ENCODE measurements at places on chromosomes 13 and 19.
A peak's percentile ranks its signal among the peaks of the same experiment; 100 is the strongest.

GRCh38 chr19:40312533-40312932 lies 27.4 kb upstream of the AKT2 start:
- DNase-seq: no peak

GRCh38 chr13:30806784-30807183 lies 71.4 kb downstream of the ALOX5AP start:
- no peak for DNase-seq

DNA sequence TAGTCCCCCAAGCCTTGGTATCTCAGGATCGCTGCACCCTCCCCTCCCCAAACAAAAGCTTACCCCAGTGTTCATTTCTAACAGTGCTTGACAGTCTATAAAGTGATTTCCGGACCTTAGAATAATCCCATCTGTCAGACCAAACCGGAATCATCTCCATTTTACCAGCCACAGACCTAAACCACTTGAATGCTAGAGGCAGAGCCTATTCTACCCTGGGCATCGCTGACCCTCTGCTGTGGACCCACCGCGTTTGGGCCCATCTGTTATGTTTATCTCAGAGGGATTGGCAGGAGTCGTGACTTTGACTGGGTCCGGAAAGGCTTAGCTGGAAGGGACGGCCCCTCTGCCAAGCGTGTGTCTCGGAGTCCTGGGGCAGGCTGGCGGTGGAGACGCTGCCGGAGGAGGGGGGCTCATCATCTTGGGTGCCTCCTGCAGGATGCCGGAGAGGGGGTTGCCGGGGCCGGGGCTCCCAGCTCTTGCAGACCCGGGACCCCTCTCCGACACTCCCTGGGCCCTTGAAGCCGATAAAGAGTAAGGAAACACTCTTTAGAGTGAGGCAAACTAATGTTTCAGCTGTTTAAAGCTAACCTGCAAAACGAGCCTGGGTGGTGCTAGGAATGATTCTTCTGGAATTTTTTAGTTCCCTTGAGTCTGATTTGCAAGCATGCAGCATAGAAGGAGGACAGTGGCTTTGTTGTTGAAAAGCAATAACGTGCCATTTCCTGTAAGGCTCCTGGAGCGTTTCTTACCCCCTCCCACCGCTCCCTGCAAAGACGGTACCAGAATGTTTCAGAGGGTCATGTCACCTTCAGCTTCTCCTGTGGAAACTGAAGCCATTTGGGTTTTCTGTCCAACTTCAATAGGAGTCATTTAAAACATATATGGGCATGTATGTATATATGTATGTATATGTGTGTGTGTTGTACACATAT lies 1.3 kb downstream of the SLC25A42 start:
- peak; percentile 62 for DNase-seq

GRCh38 chr13:94596575-94596971 lies 621 bp upstream of the TGDS start:
- DNase-seq: no peak

DNA sequence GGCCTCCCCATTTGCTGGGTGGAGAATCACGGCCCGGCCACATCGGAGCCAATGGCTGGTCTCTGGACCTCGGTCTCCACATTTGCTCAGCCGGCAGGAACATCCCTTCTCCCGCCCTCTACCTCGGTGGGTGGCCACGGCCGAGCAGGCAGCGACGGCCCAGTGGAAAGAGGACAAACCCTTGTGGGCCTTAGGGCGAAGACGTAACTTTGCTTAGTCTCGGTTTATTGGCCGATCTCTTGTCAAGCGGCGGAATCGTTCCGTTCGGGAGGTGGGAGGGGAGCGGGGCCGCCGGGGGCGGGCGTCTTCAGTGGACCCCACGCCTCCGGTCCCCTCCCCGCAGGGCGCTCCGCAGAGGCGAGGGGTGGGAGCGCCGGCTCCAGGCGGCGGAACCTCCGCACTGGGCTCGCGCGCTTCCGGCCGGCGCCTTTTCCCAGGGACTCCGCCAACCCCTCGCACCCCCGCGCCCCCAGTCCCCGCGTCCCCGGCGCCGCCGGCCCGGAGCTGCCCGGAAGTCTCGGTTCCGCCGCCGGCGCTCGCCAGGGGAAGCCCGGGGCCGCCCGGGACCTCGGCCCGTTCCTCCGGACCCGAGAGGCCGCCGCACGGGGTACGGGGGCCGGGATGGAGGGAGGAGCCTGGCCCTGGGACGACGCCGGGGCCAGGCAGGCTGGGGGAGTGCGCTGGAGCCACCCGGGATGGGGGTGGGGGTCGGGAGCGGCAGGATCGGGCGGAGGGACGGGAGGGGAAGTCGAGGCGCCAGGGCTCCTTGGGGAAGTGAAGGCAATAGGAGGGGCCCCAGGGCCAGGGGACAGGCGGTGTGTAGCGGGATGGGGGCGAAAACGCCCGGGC lies at the start of gene ZNF580:
Gene ZNF580 (plus strand): TSS at position 426 of the 849 bp plus-strand sequence. CDS start 1,507 bp downstream, outside the sequence.
- no peak for DNase-seq

GRCh38 chr13:108947551-108948030 lies 318.2 kb downstream of the MYO16 start:
- DNase-seq: no peak

DNA sequence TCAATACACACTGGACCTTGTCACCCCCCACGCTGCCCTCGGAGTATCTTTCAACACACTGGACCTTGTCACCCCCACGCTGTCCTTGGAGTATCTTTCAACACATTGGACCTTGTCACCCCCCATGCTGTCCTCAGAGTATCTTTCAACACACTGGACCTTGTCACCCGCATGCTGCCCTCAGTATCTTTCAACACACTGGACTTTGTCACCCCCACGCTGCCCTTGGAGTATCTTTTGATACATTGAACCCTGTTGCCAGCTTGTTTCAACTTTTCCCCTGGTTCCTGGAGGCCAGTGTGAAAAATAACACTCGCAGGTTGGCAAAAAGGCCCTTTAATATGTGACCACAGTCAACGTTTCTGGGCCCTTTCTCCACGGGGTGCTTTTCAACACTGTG lies 247.8 kb downstream of the TEX29 start:
- DNase-seq: no peak

- DNase-seq: no peak
Observed at GRCh38 chr13:44365008-44365407, 8.6 kb upstream of the SERP2 start.

GRCh38 chr13:35927567-35928021 lies 203.6 kb downstream of the DCLK1 start:
- no peak for DNase-seq

GRCh38 chr13:45949161-45949560 lies 97.6 kb upstream of the SIAH3 start:
- no peak for DNase-seq

GRCh38 chr19:6358003-6358402 lies 3.3 kb upstream of the CLPP start:
- no peak for DNase-seq

GRCh38 chr19:5345895-5346386 lies 5.3 kb upstream of the PTPRS start:
- DNase-seq: no peak

- DNase-seq: no peak
Observed at GRCh38 chr19:16586991-16587832, 15.0 kb upstream of the SLC35E1 start.

DNA sequence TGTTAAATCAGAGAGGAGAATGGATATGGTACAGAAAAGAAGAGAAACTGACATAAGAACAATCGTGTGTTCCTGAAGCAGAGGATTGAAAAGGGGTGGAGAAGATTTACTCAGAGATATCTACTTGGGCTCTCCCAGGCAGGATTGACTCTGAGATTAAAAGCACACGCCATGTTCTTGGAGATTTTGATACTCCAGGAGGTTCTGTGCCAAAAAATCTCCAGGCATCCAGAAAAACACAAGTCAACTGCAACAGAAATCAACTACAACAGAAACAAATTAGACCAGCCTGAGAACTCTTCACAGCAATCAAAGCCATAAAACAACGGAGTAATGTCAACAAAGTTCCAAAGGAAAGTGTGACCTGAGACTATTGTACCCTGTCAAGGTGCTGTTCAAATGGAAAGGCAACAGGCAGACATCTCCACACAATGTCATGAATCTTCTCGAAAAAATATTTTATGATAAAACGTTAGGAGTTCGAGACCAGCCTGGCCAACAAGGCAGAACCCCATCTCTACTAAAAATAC lies 104.2 kb downstream of the UBL3 start:
- no peak for DNase-seq

- no peak for DNase-seq
Observed at GRCh38 chr13:91135968-91136367, 211.5 kb upstream of the MIR17HG start.

DNA sequence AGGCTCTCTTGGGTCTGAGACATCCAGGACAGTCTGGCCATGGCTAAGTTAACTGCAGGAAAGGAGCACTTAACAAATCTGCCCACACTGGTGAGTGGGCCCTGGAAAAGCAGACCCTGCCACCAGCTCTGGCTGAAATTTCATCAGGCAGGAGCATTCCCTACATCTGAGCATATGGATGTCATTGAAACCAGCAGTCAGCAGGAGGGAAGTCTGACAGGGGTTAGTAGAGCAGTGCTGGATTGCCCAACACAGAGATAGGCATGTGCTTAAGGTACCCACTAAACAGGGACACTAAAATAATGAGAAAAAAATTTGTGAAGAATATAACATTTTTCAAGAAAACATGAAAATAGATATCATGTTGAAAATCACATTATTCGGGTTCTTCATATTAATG lies 13.6 kb upstream of the ACOD1 start:
- DNase-seq: no peak

GRCh38 chr19:14450168-14450874 lies 17.2 kb downstream of the PKN1 start:
- DNase-seq: no peak

GRCh38 chr13:93552596-93552995 lies 326.0 kb downstream of the GPC6 start:
- peak; percentile 71 for DNase-seq

GRCh38 chr13:80009760-80010159 lies 331.2 kb downstream of the SPRY2 start:
- no peak for DNase-seq

DNA sequence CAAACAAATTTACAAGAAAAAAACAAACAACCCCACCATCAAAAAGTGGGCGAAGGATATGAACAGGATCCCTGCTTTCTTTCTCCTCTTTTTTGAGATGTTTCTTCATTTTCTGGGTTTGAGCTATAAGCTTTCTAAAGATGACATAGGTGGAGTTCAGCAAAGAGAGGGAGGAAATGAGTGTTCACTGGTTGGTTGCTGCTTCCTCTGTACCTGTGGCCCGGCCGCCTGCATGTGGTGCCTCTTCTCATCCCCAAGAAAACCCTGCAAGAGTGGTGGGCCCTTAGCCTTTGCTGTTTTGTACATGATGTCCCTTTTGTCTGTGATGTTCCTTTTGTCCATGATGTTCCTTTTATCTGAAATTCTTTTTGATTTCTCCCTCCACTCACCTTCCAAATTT lies 178.4 kb upstream of the SERP2 start:
- DNase-seq: no peak

- no peak for DNase-seq
Observed at GRCh38 chr13:44906713-44907112, 82.6 kb downstream of the NUFIP1 start.

GRCh38 chr19:28971049-28971448 lies 241.9 kb downstream of the UQCRFS1 start:
- DNase-seq: no peak

DNA sequence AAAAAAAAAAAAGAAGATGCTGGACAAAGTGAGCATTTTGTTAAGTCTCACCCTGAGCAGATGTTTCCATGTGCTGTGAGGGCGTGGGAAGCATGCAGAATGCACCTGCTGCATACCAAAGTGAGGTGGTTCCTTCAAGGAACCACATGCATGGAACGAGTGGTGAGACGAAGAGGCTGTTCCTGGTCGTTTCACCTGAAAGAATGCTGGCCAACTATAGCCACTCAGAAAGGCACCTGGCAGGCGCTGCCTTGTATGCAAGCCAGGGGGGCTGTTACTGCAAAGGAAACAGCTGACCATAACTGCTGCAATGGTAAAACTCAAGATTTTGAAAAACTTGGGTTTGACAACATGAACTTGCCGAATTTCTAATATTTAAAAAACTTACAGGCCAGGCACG lies 14.7 kb downstream of the MIER2 start:
- no peak for DNase-seq

DNA sequence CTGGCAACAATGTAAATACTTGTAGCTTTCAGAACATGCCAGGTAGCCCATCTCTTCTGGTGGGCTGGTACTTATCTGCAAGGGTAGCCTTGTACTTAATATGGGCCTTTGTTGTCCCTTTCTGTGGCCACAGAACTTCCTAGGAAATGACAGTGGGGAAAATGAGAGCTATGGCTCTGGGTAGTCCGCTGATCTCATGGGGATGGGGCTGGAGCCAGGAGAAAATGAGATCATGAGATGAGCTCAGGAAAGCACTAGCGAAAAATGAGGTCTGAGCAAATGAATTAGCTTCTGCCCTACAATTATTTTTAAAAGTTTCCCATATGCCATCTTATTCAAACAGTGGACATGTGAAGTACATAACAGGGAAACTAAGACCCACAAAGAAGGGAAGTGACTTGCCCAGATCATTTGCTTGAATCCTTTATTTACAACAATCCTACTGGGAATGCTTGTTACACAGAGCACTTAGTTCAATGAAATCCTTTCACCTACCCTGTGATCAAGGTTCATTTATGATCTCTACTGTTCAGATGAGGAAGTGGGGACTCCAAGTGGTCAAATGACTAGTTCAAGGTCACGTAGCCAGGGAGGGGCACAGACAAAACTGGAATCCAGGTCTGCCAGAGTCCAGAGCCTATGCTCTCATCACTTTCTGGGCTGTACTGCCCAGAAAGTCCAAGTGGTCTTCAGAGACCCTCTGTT lies 87.1 kb downstream of the PTPRS start:
- DNase-seq: no peak

GRCh38 chr19:39515551-39516191 lies 732 bp downstream of the SELENOV start:
- DNase-seq: no peak

DNA sequence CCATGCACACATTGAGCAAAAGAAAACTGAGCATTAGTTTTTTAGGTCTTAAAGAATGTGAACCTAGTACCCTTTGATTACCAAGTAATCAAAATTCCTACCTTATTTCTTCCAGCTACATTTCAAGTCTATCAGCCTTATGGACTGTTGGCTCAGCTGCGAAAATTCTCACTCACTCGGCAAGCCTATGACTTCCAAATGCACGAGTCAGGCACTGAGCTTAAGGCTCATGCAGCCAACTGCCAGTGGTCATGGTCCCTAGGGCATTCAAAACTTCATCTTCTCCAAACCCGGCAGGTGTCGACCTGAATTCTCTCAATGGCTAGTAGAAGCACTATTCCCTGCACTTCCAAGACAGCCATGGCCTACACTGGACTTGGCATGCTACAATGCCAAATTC lies 41.2 kb downstream of the RUBCNL start:
- DNase-seq: no peak

- DNase-seq: no peak
Observed at GRCh38 chr19:57099199-57099661, 20.6 kb upstream of the USP29 start.

DNA sequence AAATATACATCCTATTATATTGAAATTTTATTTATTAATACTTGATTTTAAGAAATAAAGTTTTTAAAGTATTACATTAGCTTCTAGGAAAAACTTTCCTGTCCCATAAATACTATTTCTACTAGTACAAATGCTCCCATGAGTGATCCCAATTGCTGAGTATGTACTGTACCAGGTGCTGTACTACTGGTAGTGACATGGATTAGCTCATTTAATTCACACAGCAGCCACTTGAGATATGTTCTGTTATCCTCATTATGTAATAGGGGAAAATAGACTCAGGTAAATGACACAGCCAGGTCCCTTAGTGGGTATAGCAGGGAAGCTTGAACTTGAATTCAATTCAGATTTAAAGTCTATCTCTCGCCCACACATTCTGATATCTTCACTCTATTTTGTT lies 363.1 kb downstream of the FGF14 start:
- DNase-seq: no peak

Data from NCI-H524 treated with DMSO at 0.1 percent for 48 hours (cell line).